ENCODE measurements at places on chromosomes 3 and 15.

GRCh38 chr3:26622621-26623418, at the start of gene LRRC3B:
Gene LRRC3B, plus strand, starts transcription at chr3:26622772. Its CDS starts 86,901 bp downstream, at chr3:26709673.
- no peak for DNase-seq

- no peak for DNase-seq
Observed at GRCh38 chr15:37015451-37015850, 84.9 kb downstream of the MEIS2 start.

GRCh38 chr3:12476238-12476897, 7.9 kb upstream of the TSEN2 start:
- DNase-seq = no peak

- no peak for DNase-seq
Observed at GRCh38 chr3:67011414-67012131, 13.5 kb downstream of the KBTBD8 start.

DNA sequence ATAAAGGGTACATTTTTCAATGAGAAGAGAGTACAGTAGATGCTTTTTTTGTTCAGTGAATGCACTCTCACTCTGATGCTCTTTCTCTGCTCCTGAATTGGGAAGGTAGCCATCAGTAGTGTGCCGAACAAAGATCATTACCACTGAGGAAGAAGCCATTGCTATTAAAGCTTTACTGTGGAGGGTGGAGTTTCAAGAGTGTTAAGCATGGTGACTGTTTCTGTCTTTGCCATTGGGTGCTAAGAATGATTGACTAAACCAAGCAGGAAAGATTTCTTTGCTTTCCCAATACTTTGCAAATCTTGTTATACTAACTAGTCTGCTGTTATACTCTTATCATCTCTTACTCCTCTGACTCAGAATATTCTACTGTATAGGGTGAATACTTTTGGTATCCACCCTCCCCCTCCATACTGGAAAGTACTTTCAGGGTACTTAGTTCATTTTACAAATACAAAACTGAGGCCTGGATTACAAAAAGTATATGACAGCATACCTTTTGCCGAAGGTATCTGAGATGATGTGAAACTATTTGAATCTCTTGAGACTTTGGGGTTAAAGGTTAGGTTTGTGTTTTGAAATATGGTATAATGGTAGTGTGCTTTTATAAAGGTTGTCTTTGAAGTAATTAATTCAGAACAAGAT, 1.7 kb downstream of the RAB11A start:
- DNase-seq = no peak

DNA sequence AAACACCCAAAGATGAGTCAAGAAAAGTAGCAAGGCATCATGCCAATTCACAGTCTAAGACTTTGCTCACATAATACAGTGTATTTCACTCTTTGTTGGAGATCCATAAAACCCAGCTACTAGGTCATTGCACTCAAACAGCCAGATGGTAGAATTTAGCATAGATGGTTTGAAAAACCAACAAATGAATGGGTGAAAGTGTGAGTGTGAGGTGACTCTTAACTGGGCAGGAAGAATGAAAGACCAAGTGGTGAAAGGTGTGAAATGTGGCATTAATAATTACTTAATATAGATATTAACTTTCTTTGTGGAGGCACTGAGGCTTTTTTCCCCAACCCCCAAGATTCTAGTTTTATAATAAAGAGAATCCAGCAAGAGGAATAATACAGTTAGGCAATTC, 159.5 kb downstream of the SQOR start:
- no peak for DNase-seq

GRCh38 chr15:52255008-52255407, 40.6 kb downstream of the MYO5C start:
- DNase-seq = no peak

DNA sequence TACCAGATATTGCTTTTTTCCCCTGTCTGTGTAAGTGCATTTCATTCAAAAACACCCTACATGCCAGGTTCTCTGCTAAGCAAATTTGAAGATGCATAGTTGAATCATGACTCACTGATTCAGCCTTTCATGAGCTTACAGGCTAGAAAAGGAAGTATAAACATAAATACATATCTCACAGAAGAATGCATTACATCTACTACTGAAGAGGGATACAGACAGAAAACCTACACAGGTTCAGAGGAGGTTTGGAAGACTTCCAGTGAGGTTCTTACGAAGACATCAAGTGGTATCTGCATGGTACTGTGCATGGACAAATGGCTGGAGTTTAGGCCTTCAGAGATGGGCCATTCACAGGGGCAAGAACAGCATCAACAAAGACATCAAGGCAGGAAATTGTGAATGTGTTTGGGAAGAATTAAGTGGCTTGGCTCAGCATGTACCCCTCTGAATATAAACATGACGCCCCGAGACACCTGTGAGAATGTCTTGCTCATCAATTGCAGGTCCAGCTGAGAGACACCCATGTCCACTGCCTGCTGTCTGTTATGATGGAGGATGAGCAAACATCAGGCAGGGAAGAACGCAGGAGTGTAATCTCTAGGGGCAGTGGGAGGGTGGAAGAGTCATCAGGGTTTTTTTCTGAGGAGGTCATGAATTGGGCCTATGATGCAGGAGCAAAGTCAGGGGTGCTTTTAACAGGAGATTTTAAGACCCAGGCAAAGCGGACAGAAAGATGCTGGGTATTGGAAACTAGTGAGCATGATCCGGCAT, 105.1 kb upstream of the GALNT15 start:
- DNase-seq = peak; percentile 90

DNA sequence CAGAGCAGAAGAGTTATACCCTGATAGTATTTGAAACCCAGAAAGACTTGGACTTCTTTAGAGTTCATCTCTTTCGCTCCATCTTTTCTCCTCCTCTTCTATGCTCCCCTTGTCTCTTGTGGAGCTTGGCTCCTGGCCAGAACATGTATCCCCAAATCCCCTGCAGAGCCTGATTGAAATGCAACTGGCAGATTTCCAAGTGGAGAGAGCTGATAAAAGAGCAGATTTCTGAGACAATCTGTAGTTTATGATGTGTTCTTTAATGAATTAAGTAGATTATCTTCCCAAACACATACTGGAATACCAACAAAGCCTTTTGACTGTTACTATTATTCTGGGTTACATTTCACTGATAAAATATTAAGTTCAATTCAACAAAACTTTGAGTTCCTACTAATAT, 33.4 kb downstream of the UNC13C start:
- DNase-seq = no peak

DNA sequence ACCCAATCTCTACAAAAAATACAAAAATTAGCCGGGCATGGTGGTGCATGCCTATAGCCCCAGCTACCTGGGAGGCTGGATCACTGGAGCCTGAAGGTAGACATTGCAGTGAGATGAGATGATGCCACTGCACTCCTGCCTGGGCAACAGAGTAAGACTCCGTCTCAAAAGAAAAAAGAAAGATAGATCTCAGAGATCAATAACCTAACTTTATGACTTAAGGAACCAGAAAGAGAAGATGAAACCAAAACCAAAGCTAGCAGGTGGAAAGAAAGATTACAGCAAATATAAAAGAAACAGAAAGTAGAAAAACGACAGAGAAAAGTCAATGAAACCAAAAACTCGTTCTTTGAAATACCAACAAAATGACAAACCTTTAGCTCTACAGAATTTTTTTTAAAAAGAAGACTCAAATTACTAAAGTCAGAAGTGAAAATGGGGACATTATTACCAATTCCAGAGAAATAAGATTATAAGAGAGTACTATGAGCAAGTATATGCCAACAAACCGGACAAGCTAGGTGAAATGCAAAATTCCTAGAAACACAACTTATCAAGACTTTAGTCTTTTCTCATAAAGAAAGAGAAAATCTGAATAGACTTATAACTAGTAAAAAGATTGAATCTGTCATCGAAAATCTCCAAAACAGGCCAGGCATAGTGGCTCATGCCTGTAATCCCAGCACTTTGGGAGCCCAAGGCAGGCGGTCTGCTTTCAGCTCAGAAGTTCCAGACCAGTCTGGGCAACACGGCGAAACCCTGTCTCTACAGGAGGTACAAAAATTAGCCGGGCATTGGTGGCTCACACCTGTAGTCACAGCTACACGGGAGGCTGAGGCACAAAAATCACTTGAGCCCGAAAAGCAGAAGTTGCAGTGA, 35.0 kb downstream of the ACAP2 start:
- DNase-seq = no peak

- DNase-seq = no peak
Observed at GRCh38 chr15:53658255-53658654, 101.2 kb downstream of the WDR72 start.

DNA sequence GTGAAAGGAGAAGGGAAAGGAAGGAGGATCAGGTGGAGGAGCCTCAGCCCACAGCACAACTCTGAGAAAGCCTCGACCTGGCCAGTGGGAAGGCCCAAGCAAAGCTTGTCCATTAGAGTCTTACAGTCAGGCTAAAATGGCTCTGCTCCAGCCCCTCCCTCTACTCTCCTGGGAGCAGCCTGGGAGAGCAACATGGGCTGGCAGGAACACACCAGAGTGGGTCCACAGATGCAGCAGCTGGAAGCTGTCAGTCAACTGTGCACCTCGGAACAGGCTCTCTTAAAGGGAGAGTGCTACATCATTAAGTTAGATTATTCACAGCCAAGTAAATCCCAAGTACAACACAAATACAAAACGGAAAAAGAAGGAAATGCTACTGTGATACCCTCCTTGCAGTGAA, 98.0 kb upstream of the LIMD1 start:
- DNase-seq = no peak

- DNase-seq = no peak
Observed at GRCh38 chr3:164539215-164539614, 539.1 kb downstream of the SI start.

DNA sequence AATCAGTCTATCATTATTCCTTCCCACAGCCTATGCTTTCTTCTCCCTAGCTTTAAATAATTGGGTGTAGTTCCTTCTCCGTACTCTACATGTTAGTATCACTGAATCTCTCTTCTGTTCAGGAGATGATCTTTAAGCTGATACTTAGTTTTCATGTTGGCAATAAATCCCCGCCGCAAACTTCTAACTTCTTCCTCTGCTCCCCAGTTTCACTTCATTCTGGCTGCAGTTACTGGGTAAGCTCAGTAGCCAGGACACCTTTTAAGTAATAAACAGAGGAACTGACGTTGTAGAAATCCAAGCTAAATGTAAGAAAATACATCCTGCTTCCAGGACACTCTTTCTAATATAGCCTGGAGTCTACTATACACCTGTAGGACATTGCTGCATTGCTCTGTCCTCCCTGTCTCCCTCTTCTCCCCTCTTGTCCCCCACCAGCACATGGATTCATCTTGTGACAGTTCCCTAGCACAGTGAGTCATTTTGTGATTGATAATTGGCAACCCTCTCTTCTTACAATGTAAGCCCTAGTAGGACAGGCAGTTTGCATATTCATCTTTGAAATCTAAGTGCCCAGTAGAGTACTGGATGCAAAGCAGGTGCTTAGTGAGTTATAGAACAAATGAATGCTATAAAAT, 598.2 kb downstream of the UNC13C start:
- no peak for DNase-seq

DNA sequence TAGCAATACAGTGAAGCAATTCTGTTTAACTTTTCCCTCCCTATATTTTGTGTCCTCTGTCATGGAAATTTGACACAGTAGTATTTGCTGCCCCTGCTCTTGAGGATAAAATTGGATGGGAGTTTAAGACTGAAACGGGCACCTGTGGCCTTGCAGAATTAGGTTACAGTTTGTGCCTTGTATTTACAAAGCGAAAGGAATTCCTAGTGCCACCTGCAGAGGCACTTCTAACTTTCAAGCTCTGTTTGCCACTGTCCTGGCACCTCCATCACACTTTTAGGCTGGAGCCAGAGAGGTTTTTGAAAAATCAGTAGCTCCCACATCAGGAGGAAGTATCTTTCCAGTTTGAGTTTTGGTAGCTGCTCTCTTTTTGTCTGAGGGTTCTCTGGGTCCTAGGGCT, 39.5 kb downstream of the CD86 start:
- no peak for DNase-seq

- no peak for DNase-seq
Observed at GRCh38 chr15:68080783-68081182, 26.7 kb downstream of the PIAS1 start.

- DNase-seq = no peak
Observed at GRCh38 chr15:49361370-49361769, 61.7 kb upstream of the FGF7 start.

DNA sequence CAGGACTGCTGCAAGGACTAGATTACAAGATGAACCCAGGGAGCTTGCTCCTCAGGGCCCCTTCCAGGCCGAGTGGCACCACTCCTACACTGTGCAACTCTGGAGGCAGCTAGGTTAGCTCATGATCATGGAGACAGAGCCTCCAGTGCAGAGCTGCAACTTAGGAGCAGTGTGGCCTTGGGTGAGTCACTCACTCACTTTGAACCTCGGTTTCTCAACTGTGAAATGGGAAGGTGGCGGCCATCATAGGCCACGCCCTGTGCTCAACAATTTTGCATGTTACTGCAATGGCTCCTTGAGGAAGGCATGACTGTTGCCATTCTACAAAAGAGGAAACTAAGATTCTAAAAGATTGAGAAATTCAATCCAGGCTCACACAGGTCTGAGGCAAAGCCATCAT, 11.2 kb upstream of the CXCR6 start:
- DNase-seq = no peak

- no peak for DNase-seq
Observed at GRCh38 chr3:158165141-158165655, 55.3 kb downstream of the RSRC1 start.

- DNase-seq = no peak
Observed at GRCh38 chr15:25329696-25330095, 109.1 kb downstream of the UBE3A start.

- DNase-seq = no peak
Observed at GRCh38 chr3:17176757-17177156, 292.0 kb downstream of the PLCL2 start.

DNA sequence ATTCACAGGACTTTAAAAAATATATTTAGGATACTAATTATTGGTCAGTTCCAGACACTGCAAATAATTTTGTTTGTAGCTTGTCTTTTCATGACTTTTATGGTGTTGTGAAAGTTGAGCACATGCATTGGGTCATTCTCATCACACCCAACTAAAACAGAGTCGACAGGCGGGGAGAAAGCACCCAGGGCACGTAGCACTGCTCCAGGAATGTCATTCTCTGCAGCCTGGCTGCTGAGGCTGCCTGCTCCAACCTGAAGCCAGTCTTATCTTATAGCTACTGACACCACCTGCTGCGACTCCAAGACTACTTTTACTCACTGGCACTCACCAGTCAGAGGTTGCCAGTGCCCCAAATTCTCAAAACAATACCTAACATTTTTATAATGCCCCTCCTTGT, 56.9 kb downstream of the ACAD9 start:
- DNase-seq = no peak

GRCh38 chr3:152745646-152746045, 89.3 kb upstream of the P2RY1 start:
- no peak for DNase-seq

GRCh38 chr15:95259965-95260364, 1028.6 kb downstream of the MCTP2 start:
- no peak for DNase-seq

DNA sequence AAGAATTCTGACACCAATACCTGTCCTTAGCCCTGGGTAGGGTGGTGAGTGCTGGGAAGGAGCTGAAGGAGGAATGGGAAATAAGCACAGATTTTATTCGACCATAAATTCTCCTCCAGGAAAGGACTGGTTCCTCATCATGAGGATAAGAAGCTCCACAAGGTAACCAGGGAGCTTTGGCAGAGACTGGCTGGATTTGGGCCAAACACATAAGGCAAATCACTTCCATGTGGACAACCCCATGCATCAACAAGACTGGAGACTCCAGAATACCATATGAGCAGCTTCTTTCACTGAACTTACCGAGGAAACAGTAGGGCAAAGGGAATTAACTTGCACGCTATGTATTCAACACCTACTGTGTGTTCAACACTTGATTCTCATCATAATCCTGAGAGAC, 312.5 kb downstream of the NTRK3 start:
- no peak for DNase-seq
